ENCODE measurements at places on chromosomes 6 and 20.

GRCh38 chr6:76612954-76613353 lies 540.5 kb upstream of the IMPG1 start:
- no peak for DNase-seq

DNA sequence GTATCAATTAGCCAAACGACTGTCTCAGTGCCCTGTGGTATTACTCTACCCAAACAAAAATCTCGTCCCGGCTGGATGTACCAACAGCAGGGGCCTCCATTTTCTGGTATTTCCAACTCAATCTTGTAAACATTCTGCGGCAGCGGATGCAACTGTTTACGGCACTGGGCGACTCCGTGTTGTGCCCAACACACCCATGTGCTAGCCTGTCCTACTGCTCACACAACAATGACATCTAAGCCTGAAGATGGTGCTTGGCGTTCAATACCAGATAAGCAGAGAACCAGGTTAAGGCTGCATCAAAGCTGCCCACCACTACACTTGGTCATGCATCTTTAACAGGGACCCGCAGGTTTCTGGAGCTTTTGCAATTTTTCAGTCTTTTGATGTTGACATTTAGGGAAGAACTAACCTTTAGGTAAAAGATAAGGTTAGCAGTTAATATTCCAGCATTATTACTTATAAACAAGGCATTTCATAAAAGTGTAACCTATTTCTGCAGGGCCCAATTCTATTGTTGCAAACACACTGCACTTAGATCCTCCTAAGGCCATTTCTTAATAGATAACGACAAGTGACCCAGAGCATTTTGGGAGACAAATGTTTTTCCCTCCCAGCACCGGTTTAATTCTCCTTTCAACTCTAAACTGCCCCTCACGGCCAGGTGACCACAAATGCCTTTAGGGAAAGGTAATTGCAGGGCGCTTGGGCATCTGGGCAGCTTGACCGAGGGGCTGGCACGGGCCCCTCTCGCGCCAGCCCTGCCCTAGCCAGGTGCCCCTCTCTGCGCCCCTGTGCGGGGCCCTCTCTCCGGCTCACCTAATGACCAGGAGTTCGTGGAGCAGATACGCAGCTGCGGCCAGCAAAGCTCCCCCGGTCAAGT lies 945 bp downstream of the FAXC start:
- no peak for DNase-seq

DNA sequence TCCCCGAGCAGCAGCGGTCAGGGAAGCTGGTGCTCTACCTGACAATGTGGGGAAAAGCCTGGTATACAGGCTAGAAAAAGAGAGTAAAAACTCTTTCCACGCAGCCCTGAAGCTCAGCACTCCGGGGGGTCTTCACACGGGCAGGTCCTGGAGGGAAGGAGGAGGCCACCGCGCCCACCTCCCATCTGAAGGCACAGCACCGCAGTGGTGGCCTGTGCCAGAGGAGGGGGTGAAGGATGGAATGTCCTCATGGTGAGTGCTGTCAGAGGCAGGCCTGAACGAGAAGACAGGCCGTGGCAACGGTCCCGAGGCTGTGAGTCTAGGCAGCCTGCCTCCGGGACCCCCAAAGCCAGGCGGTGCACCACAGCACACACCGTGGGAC lies 5.8 kb downstream of the SLC2A4RG start:
- no peak for DNase-seq

GRCh38 chr20:46342451-46343347 lies 34.4 kb upstream of the CDH22 start:
- no peak for DNase-seq

GRCh38 chr6:15500901-15501825 lies 161.7 kb downstream of the DTNBP1 start:
- no peak for DNase-seq

DNA sequence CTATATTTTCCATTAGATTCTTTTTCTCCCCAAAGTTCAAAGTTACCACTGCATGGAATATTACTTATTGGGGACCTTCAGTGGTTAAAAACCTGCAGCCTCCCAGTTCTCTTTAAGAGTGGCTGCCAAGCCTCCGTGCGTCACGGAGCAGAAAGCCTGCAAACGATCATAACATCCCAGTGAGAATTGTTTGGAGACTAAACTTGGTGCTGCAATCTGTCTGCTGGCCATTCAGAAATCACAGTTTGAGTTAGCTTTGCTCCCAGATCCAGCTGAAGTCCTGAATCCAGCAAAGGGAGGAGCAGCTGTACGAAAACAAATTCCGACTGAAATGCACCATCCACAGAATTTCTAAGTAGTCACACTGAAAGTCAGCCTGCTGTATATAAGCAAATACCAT lies 213.5 kb upstream of the PDE10A start:
- peak; percentile 16 for DNase-seq

DNA sequence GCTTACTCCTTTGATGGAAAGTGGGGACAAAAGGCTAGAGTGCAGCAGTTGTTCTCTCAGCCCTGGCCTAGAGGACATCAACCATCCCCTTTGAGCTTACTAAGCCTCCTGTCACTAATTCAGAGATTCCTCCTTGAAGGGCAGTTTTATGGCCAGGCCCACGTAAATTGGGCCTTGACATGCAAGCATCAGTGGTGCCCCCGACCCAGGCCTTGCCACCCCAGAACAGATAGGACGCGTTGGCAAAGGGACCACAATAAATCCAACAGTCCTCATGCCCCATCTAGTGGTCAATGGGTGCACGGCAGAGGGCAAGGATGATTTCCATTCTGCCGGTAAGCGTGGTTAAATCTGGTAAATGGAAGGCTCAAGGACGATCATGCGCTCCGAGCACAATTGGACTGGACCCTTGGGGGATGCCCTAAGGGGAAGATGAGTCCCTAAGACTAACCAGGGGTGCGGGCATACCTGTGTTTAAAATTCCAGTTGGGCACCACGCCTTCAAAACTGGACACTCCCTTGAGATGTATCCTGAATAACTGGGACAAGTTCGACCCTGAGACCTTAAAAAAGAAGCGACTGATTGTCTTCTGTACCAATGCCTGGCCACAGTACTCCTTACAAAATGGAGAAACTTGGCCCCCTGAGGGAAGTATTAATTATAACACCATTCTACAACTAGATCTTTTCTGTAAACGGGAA lies 32.6 kb downstream of the CEP85L start:
- DNase-seq: peak; percentile 31

GRCh38 chr20:62555642-62556420 lies 80.0 kb upstream of the GATA5 start:
- no peak for DNase-seq

DNA sequence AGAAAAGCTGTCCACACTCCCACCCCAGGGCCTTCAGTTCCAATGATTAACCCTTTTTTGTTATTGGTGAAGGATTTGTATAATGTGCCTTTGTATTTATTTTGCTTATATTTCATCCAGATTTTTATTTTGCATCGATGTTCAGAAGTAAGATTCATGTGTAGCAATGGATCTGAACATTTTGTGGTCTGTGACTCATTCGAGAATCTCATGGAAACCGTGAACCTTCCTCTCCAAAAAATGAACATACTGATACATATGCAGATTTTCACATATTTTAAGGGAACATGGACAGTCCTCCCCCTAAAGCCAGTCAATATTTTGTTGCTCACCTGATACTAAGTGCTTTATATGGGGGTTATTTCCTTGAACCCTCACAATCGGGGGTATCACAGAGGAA lies 421.8 kb upstream of the SOX4 start:
- peak; percentile 24 for DNase-seq

GRCh38 chr6:11835065-11835464 lies 56.5 kb upstream of the ADTRP start:
- DNase-seq: no peak

- DNase-seq: no peak
Measured at GRCh38 chr6:155915651-155916050, 460.0 kb upstream of the NOX3 start.

GRCh38 chr6:43274916-43275597 lies 23.0 kb upstream of the SLC22A7 start:
- DNase-seq: no peak

DNA sequence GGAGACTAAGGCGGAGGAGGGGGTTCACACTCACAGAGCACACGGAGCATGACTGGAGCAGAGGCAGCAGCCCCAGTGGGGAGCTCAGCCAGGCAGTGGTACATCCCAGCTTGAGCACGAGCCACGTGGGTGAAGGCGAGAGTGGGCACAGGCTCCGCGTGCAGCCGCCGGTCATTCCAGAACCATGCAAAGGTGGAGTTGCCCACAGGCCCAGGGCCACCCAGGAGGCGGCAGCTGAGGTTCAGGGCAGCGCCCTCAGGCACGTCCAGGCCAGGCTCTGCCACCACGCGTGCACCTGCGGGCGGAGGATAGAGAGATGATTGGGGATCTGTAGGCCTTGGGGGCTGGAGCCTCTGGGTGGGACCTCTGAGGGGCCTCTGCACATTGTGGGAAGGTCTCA lies 9.5 kb upstream of the ADAM33 start:
- DNase-seq: no peak

GRCh38 chr20:36830791-36831691 lies 44.9 kb upstream of the TLDC2 start:
- no peak for DNase-seq

- DNase-seq: no peak
Measured at GRCh38 chr20:49338061-49338460, 60.2 kb upstream of the ZNFX1 start.

GRCh38 chr6:169158691-169159090 lies 95.0 kb downstream of the THBS2 start:
- peak; percentile 32 for DNase-seq

GRCh38 chr6:41657131-41658094 lies 19.1 kb downstream of the MDFI start:
- DNase-seq: no peak

All from astrocyte of the spinal cord (primary cell).